Heart left ventricle (tissue), 16 donors: ENCODE measurements at places on chromosomes 6 and 20.

DNA sequence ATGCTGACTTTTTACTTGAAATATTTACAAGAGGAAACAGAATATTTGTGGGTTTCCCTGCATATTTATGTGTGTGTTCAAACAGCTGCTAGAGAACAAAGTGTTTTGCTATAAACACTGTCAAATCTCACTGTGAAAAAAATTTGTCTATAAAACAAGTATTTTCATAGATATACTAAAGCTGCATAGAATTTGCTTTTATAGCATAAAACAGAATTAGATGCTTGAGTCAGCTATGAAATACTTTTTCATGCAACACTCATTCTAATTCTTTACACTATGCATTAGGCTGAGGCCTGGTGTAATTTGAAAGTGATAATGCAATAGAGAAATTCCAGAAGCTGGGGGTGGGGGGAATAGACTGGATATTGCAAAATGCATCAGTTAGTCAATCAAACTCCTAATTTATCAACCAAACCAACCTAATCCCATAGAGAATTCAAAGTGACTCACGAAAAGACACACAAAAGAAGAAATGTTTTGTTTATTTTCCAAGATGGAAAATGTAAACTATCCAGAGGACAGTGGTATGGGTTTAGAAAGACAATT lies 148.2 kb downstream of the LAMA2 start:
- DNase-seq: no peak

DNA sequence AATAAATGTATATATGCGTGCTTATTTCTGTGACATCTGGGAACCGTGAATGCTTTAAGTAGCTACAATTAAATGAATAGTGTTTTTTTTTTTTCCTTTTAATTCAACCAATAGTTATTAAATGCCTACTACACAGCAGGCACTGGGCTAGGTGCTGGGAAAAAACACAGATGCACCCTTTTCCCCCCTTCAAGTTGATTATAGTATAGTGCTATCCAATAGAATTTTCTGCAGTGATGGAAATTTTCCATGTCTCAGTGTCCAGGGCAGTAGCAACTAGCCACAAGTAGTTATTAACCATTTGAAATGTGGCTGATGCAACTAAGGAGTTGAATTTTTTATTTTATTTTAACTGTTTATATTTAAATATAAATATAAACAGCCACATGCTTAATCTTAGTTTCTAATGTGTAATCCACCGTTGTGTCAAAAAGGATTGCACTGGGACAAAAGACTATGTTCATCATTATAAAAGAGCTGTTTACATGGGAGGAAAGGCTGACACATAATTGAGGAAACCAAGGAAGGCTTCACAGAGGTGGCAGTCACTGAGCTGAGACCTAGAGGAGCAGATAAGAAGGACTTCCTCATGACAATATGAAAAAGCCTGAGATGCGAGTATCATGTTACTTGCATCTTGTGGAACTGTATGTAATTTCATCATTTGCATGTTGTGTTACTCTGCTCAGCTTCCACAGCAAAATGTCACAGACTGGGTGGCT lies 261.2 kb upstream of the PLCB4 start:
- no peak for DNase-seq

DNA sequence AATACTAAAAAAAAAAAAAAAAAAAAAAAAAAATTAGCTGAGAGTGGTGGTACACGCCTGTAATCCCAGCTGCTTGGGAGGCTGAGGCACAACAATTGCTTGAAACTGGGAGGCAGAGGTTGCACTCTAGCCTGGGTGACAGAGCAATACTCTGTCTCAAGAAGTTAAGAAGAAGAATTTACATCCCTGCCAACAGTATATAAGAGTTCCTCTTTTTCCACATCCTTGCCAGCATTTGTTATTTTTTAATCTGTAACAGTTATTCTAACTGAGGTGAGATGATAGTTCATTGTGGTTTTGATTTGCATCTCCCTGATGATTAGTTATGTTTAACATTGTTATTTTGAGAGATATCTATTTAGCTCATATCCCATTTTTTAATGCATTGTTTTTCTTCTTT lies 20.3 kb upstream of the DYNLRB1 start:
- no peak for DNase-seq

DNA sequence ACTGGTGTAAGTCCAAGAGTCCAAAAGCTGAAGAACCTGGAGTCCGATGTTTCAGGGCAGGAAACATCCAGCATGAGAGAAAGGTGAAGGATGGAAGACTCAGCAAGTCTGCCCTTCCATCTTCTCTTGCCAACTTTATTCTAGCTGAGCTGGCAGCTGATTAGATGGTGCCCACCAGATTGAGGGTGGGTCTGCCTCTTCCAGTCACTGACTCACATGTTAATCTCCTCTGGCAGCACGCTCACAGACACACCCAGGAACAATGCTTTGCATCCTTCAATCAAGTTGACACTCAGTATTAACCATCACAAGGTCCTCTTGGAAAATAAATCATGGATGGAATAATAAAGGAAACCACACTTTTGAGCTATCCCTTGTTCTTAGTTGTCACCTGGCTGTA lies 121.2 kb downstream of the MAP3K7 start:
- DNase-seq: no peak

- peak; percentile 82 for DNase-seq
These were observed at the start of gene NRSN2 for GRCh38 chr20:346640-347316. Gene NRSN2 (plus strand): TSS chr20:347111. CDS start chr20:349644, 2,533 bp downstream.

DNA sequence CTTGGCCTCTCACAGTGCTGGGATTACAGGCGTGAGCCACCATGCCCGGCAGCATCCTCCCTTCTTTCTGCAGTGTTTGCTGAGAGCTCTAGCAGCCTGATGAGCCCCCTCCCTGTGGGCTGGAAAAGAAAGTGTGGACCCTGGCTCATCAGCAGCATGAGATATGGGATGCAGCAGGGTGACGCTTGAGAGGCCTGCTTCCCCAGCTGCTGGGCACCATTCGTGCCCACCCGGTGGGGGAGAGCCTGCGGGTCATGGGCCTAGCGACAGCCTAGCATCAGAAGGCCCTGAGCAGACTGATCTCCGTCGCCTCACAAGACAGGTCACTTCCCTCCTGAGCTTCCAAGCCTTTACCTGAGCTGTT lies 16.0 kb upstream of the CCDC167 start:
- DNase-seq: no peak

GRCh38 chr6:160101277-160102205 lies 20.1 kb upstream of the SLC22A1 start:
- DNase-seq: no peak

GRCh38 chr6:167090171-167090570 lies 32.7 kb upstream of the CCR6 start:
- no peak for DNase-seq

DNA sequence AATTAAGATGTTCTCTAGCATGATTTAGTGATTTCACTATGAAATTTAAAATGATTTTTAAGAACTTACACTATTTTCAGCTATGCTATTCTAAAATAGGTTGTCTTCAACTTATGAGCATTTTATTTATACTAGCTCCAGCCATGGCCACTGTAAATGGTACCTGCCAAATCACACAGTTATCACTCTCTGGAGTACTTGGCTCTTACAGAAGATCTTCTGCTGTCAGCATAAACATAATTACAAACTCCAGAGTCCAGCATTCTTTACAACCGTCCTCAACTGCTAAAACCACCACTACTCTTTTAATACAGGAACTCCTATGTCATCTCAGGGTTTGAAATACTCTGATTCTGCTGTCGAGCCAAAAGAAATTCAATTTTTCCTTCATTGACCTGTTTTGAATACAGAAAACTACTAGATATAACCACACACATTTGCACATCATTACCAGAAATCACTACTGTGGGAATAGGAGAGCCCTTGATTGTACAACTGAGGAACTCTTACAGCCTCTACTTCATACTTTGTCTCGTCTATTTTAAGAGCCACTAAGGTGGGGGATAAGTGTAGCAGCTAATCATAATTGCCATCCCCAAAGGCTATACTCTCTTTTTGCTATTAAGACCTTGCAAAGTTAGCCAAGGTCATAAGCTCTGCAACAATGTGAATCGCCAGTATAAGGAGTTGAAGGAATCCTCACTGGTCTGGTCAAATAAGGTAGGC lies 93.7 kb downstream of the PHIP start:
- DNase-seq: no peak

DNA sequence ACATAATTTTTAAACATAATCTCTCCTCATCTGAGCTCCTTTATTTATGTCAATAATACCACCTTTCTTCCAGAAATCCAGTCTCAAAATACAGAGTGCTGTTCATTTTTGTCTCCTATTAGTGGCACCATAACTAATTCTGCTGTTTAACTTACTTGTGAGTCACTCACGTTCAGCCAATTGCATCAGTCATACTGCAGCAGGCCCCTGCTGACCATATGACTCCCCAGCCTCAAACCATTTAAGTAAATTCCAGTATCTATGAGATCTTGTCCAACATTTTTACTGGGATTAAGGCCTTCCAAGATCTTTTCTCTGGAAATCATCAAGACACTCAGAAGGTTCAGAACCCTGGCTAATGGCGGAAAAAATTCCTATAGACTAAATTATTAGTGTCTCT lies 982.2 kb upstream of the MAP3K7 start:
- DNase-seq: no peak

GRCh38 chr6:30244560-30244959 lies 31.4 kb upstream of the TRIM26 start:
- DNase-seq: no peak

GRCh38 chr6:9623985-9624384 lies 790.9 kb downstream of the TFAP2A start:
- no peak for DNase-seq

DNA sequence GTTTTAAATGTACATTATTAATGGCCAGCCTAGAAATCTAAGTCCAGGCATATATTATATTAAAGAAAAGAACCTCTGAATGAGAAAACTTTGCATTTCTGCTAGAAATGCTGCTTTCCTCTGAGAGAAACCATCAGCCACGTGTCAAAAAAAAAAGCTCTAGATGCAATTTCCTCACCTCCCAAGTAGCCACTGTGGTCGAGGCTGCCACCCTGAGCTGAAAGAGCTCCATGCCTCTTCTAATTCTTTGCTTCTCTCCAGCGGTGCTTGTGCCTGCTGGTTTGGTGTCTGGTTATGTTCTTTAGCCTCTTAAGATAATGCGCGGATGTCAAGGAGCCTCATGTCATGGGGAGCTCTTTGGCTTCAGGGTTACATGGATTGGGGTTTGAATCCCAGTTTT lies 316.0 kb downstream of the TFAP2C start:
- DNase-seq: no peak

DNA sequence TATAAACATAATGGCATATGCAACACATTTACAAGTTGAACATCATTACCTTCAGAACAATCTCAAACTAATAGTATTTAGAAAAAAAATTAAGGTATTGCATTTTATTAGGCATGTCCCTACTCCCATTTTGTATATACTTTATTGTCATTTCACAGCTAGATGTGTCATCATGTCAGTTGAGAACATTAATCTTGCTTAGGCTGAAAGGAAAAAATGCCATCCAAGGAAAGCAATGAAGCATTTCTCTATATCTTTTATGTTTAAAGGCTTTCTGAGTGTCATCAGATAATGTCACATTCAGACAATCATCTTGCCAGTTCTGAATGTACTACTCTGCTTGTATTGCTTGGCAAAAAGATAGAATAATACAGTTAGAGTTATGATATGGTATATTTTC lies 228.8 kb upstream of the THEMIS start:
- DNase-seq: no peak

DNA sequence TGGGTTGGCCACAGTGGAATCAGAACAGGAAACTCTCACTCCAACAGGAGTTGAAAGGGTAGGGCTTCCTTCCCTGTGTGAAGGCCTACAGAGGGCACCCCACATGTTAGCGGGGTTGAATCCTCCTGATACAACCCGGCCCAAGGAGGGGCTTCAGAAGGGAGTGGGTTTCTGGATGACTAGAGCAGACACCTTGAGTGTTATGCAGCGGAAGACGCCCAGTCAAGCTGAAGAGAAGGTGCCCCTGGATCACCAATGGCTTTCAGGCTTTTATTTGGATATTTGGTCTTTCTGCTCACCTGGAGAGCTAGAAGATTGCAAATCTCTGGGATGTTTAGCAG lies 132.8 kb downstream of the PRND start:
- DNase-seq: no peak

- no peak for DNase-seq
These were observed 32.3 kb upstream of the GNRH2 start for GRCh38 chr20:3010985-3011723.

- no peak for DNase-seq
These were observed 75.7 kb downstream of the PDSS2 start for GRCh38 chr6:107383705-107384104.

DNA sequence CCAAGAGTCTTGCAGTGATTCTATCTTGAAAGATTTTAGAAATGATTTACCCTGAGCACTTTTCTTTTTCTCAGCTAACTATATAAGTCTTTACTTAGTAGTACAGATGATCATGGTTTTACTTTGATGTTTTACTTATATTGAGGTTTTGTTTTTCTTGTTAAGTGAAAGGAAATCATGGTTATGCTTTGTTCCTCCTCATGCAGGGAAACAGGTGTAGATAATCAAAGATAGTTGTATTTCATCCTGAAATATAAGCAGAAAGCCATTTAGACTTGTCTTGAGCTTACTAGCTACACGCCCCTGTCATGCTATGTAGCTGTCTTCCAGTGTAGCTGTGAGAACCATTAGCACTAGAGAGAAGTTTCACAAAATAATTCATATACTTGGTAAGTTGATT lies 113.9 kb downstream of the HIVEP1 start:
- no peak for DNase-seq

- peak; percentile 87 for DNase-seq
These were observed at the start of gene UTRN for GRCh38 chr6:144284783-144285547. Gene UTRN (plus strand): TSS chr6:144285335. CDS start chr6:144291829, 6,494 bp downstream.

DNA sequence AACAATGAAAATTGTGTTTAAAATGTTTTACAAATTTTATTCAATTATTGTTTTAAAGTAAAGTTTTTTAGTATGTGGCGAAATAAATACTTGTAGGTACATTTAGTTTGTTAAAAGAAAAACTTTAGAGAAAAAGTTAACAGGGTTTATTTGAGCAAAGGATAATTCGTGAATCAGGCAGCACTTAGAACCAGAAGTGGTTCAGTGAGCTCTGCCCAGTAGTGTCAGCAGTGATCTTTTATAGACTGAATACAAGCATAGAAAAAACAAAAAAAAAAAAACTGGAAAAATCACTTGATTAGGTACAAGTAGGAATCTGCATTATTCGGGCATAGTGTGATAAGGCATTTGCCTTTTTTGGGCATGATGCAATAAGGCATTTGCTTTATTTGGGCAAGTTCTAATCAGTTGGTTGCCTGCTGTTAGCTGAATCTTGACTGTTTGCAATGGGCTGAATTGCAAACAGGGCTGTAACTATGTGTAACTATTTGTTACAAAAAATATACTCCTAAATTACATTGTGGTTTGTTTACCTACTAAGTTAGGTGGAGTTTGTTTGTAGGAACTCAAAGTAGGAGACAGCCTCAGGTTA lies 122.9 kb upstream of the MMS22L start:
- DNase-seq: no peak

- peak; percentile 29 for DNase-seq
These were observed 293.0 kb upstream of the PRDM1 start for GRCh38 chr6:105793130-105793529.
